ENCODE measurements at places on chromosomes 11 and 22.

DNA sequence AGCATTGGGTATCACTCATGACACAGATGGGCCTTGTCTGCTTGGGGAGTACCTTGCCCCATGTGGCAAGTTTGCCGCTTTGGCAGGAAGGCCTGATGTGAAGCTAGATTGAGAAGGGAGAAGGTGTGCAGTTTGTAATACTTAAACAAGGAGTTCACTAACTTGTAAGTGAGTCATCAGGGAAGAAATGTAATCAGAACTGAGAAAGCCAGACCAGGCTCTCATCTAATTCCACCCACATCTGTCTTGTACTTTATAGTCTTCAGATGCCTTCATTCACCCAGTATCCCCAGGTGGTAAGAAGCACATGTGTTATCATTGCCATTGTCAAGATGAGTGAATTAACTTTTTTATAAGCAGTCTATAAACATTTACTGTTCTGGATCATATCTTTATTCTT lies 116.0 kb upstream of the DDI1 start:
- DNase-seq: no peak

DNA sequence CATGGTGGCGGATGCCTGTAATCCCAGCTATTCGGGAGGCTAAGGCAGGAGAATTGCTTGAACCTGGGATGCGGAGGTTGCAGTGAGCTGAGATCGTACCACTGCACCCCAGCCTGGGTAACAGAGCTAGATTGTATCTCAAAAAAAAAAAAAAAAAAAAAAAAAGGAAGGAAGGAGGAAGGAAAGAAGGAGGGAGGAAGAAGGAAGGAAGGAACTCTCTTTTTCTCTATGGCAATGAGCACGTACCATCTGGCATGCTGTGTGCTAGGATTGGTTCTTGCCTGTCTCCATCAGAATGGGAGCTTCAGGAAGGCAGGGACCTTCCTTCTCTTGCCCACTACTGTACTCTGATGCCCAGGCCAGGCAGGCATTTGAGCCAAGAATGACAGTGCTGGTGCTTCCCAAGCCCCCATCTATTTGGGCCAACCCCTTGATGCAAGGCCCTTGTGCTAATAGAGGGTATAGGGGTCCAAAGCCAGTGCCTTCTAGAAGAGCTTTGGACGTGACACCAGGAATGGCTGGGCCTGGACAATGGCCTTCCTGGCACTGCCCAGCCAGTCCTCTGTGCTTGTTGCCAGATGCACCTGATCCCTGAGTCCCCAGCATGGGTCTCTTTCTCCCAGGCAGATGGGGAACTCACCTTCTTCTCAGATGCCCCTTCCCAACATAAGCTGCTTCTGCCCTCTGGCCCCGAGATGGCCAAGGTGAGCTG lies 10.6 kb upstream of the DGCR8 start:
- DNase-seq: no peak

- no peak for DNase-seq
Observed at GRCh38 chr22:46557736-46558480, 20.5 kb upstream of the CELSR1 start.

DNA sequence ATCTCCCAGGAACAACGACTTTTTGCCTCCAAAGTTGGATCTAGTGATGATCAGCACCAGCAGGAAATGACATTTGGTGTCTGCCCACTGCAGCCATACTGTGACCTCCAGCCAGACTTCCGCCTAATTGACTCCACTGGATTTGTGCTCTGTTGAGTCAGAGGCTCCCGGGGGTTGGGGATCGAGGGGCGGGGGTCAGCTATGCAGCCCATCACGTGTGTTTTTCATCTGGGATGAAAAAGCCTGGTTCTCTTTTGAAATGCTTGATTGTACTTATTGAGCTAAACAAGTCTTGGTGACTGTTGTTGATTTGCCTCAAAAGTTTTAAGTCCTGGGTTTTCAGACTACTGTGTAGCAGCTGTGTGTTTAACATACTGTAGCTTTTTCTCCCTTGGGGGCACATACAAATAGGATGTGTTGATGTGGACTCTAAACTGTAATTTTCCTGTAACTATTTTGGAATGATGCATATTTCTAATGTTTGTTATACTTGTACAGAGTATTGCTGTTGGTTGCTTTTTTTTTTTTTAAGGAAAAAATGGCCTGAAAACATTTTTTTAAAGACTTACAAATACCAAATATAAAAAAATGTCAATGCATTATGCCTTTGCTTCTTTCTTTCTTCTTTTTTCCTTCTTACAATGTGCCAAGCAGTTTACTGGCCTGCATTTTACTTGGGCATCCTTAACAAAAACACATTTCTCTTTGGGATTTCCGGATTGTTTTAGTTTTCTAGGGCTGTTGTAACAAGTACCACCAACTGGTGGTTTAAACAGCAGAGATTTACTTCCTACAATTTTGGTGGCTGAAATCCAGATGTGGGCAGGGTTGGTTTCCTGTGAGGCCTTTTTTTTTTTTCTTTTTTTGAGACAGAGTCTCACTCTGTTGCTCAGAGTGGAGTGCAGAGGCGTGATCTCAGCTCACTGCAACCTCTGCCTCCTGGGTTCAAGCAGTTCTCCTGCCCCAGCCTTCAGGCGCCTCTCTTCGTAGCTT lies 46.1 kb upstream of the OR4B1 start:
- no peak for DNase-seq

GRCh38 chr11:20353829-20354434 lies 9.6 kb upstream of the HTATIP2 start:
- no peak for DNase-seq

- no peak for DNase-seq
Observed at GRCh38 chr22:17380359-17381087, 11.3 kb downstream of the CECR2 start.

- DNase-seq: no peak
Observed at GRCh38 chr22:26849575-26849974, 192.2 kb downstream of the MIAT start.

DNA sequence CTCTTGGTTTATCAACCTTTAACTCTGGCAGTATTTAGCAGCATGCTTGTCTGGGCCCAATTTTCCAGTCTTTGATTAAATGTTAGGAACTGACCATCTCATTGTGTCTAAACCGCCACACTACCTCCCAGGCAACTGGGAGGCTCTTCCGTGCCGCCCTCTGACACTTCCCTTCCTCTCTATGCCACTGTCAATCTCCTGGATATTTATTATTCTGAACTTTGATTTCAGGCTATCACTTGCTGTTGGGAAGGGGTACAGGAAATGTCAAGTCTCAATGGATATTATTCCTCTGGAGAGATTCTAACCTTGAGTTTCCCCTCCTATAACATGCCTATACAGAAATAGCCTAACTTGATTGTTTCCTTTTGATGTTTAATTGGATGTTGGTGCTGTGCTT lies 222.9 kb upstream of the NARS2 start:
- no peak for DNase-seq

DNA sequence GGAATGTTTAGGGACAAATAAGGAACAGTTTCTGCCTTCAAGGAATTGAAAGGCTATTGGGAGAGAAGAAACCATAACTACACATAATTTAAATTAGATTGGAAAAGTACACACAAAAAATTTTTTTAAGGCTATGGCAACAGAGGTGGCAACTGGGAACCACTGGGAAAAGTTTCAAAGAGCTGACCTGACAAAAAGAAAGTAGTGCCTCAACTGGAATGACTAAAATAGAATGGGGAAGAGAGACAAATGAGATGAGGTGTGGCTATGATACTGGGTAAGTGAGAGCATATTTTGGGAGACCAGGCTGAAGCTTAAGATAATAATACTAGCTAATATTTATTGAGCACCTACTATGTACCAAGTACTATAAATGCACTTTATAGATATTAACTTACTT lies 2.9 kb upstream of the AKIP1 start:
- no peak for DNase-seq

GRCh38 chr11:65035579-65035978 lies 5.4 kb upstream of the SAC3D1 start:
- DNase-seq: no peak
